Endothelial cell of umbilical vein (primary cell): ENCODE measurements at places on chromosomes 12 and 14.
A peak's percentile ranks its signal among the peaks of the same experiment; 100 is the strongest.

DNA sequence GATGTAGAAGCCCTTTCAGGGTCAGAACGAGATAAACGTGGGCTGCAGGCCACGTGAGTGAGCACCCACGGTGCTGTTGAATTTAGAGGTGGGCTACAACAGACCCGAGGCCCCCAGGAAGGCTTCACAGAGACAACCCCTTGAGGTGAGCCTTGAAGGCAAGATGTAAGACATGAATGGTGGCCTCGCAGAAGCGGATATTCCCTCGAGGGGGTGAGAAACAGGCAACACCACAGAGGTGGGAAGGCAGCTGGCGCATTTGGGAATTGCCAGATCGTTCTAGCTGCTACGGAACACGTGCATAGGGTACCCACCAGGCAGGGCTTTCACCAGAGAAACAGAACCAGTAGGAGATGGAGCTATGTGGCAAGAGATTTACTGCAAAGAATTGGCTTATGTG lies 22.6 kb upstream of the ATP2A2 start:
- no peak for DNase-seq

- DNase-seq = no peak
Observed at GRCh38 chr14:98855926-98856715, 415.9 kb downstream of the BCL11B start.

- DNase-seq = no peak
Observed at GRCh38 chr14:100105357-100106169, 40.3 kb downstream of the EVL start.

DNA sequence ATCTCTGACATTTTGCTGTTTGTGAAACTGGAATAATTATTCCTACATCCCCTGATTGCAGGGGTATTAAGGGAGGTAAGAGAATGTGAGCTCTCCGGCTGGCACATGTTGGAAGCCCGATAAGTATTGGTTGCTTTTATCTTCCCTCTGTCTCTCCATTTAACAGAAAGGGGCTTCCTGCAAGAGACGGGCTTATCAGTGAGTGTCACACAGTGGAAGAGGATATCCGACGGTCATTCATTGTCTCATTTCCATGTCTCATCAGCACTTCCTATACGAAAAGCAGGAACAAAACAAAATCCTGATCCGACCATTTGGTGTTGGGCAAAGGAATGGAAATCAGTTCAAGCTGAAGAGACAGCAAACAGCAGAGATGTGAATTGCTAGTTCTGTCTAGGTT lies 10.7 kb downstream of the DYRK4 start:
- peak; percentile 36 for DNase-seq

- DNase-seq = peak; percentile 87
Observed at GRCh38 chr12:109937371-109937770, 37.3 kb downstream of the TCHP start.

GRCh38 chr12:102950107-102950949 lies 7.1 kb upstream of the ASCL1 start:
- DNase-seq = no peak

GRCh38 chr12:103698752-103699560 lies 111.9 kb downstream of the STAB2 start:
- no peak for DNase-seq

GRCh38 chr14:105166571-105167302 lies 1.8 kb downstream of the JAG2 start:
- DNase-seq = no peak

- no peak for DNase-seq
Observed at GRCh38 chr14:91295276-91295845, 50.9 kb upstream of the GPR68 start.

DNA sequence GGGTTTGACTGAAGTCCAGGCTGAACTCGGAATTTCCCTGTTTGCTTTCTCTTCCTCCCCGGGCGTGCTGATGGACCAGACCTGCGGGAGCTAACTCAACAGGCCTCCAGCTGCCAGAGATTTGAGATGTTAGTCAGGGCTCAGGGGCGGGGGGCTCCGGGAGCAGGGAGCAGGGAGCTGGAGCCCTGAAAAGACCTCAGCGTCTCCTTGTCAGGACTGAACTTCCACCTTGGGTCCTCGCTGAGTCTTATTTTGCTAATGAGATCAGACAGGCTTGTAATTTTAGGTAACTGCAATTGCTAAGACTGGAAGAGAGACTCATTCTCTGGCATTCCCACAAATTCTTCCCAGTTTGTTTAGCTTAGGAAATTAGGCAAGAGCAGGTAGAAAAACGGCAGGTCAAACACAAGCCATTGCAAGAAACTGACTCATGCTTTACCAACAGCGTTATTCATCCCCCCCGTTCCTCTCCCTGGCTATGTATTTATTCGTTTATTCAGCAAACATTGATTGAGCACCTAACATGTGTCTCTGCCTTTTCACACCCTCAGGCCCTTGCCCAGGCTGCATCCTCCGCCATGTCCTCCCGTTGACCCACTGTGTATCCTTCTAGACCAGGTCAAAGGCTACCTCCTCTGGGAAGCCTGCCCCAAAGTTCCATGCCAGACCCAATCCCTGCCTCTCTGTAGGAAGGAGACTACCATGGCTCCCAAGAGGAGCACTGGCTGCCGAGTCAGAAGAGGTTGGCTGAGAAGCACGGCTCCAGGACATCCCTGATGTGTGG lies 80.4 kb upstream of the DIO3 start:
- DNase-seq = no peak

GRCh38 chr14:51269634-51270033 lies 29.6 kb downstream of the TMX1 start:
- DNase-seq = no peak

DNA sequence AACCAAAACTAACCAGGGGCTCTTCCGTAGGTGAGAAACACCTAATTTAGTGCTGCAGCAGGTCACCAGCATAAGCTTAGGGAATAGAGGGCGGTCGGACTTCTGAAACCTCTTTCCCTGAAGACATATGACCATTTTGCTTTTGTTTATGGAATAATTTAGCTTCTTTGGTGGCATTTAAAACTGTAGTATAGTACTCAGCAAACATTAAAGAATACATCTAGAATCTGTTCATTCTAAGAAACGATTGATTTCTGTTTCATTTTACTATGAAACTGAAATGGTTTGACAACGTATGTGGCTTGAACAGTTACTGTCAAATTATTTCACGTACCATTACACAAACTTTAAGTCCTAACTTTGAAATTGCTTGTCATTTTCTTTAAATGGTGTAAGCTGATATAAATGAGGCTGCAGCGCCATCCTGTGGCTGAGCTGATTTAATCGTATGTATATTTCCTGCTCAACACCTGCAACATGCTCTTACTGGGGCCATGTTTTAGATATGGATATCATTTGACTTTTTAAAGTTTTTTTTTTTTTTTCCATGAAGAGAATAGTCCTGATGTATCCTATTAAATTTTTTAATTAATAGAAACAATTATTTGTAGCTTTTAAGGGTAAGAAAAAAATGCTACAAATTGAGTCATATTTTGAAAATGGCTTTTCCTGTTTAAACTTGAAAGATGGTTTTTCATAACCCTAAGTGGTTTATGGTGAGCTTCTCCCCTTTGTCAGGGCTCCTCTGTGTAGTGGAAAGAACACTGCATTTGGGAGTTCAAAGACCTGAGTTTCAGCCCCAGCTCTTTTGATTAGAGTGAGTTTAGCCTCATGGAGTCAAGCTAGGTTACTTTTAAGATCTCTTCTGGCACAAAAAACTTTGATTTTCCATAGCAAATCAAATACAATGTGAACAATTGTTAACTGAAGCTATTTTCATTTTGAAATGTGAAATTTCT lies 27.4 kb downstream of the CFAP54 start:
- DNase-seq = peak; percentile 94

- no peak for DNase-seq
Observed at GRCh38 chr12:4700621-4701026, 19.6 kb upstream of the GALNT8 start.

DNA sequence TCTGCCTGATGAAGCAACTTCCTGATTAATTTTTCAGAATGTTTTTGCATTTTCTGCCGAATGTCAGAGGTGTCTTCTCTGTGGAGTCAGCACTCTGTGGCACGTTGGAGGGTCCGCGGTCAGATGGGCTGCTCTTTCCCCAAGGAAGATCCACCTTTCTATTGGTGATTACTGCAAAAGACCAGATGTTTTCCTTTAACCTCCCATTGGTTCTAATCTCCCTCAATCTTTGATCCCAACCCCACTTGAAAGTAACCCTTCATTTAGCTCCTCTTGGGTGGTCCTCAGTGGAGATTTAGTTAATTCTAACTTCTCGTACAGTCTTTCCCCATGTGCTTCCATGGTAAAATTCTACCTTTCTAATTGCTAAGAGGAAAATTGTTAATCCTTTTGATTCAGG lies 397.7 kb upstream of the DDHD1 start:
- no peak for DNase-seq

DNA sequence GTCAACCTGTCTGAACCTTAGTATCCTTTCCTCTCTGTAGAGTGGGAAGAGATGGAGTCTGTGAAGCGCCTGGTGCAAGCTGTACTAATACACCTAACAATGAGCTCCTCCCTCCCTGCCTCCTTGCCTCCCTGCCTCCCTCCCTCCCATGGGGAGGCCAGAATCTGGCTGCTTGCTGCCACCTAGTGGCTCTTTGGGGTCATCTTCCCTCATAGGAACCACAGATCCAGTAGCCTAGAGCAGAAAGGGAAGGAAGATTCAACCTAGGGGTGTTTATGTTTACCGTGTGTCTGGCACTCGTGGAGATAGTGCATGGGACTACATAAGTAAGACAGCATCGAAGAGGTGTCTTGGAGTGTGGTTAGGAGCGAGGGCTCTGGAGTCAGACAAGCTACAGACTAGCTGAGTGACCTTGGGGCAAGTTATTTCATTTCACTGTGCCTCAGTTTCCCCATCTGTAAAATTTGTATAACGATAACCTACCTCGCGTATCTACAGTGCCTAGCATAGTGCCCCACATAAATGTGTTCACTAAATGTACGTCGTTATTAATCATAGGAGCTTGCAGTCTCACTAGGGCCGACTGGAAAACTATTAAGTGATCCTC lies 35.5 kb upstream of the TSPAN9 start:
- peak; percentile 68 for DNase-seq

- DNase-seq = no peak
Observed at GRCh38 chr12:127589541-127589940, 677.4 kb upstream of the TMEM132C start.

- DNase-seq = no peak
Observed at GRCh38 chr12:124695861-124696260, 128.4 kb upstream of the NCOR2 start.

GRCh38 chr14:90193925-90194324 lies 62.4 kb upstream of the PSMC1 start:
- no peak for DNase-seq

GRCh38 chr12:18810537-18811253 lies 72.8 kb downstream of the CAPZA3 start:
- DNase-seq = no peak

DNA sequence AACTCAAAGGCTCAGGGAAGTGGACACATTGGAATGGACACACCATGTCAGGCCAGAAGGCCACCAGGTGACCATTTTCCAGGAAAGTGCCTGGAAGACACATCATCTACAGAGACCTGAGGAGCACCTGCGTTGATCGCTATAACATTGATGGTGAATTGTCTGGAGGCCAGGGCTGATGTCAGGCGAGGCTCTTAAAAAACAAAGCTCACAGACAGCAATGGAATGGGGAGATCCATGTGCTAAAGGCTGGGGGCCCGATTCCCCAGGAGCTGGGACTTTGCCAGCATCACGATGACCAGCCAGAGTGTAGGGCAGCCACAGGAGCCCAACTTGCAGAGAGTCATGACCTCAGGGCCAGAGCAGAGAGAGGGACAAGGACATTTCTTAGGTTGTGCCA lies 30.3 kb downstream of the DIO3 start:
- DNase-seq = no peak

GRCh38 chr12:85225501-85225900 lies 54.5 kb upstream of the ALX1 start:
- no peak for DNase-seq

DNA sequence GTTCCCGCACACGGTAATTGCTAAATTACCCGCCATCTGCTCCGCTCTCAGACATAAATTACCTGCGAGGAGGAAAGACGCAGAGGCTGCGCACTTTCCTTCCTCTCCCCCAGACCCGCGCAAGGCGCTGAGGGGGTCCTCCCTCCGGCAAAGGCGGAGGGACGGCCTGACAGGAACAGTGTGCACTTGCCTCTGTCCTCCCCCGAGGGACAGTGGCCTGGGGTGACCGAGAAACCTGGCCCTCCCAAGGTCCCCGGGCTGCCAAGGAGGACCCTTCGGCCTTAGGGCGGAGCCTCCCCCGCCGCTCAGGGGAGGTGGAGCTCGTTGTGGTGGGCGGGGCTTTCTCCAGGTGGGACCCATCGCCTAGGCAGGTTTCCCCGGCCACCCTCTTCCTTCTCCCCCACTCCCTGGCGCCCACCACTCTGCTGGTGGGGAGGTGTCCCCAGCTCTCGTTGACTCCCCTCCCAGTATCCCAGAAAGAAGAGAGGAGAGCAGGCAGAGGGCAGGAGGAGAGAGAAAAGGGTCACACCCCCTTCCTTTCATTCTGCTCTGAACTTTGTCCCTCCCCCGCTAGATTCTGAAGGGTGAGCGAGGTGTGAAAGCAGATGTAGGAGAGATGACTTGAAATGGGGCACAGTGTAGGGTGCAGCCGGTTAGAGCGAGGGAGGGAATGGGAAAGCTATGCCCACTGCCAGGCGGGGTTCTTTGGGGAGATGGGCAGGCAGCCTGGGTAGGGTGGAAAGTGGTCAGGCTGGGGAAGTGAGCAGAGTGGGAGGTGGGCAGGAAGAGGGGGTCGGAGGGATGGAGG lies 11.4 kb upstream of the CALCOCO1 start:
- no peak for DNase-seq
